ENCODE measurements at places on chromosomes 7 and 10.
A peak's percentile ranks its signal among the peaks of the same experiment; 100 is the strongest.

GRCh38 chr7:130951303-130951975 lies 217.4 kb upstream of the KLF14 start:
- peak; percentile 59 for DNase-seq

DNA sequence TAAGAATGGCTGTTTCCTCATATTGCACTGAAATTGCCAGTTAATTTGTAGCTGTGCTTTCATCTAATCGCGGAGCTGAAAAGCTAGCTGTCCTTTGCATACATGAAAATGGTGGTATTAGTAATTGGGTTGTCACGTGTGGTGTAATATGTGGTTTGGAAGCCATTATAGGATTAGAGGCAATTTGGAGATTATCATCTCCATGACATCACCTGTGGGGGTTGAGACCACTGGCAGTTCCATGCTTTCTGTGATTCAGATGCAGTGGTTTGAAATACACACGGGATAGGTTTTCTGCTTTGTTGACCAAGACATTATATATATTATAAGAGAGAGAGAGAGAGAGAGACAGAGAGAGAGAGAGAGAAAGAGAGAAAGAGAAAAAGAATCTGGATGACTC lies 180.8 kb downstream of the RAB11FIP2 start:
- DNase-seq: no peak

DNA sequence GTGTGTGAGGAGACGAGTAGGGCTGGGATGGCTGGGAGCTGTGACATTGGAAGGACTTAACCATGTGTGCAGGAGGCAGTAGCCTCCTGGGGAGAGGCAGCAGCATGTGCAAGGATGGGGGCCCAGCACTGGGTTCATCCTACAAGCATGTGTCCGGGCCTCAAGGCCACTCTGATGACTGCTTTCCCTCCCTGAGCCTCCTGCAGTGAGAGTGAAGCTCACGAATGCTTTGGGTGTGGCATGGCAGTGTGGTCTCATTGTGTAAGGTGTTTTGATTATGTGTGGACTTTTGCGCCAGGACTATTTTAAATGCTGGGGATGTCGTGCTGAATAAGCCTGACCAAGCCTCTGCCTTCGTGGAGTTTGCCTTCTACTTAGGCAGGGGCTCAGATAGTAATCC lies 122.0 kb upstream of the INSYN2A start:
- DNase-seq: no peak

GRCh38 chr7:49037346-49038210 lies 113.2 kb downstream of the CDC14C start:
- DNase-seq: no peak

DNA sequence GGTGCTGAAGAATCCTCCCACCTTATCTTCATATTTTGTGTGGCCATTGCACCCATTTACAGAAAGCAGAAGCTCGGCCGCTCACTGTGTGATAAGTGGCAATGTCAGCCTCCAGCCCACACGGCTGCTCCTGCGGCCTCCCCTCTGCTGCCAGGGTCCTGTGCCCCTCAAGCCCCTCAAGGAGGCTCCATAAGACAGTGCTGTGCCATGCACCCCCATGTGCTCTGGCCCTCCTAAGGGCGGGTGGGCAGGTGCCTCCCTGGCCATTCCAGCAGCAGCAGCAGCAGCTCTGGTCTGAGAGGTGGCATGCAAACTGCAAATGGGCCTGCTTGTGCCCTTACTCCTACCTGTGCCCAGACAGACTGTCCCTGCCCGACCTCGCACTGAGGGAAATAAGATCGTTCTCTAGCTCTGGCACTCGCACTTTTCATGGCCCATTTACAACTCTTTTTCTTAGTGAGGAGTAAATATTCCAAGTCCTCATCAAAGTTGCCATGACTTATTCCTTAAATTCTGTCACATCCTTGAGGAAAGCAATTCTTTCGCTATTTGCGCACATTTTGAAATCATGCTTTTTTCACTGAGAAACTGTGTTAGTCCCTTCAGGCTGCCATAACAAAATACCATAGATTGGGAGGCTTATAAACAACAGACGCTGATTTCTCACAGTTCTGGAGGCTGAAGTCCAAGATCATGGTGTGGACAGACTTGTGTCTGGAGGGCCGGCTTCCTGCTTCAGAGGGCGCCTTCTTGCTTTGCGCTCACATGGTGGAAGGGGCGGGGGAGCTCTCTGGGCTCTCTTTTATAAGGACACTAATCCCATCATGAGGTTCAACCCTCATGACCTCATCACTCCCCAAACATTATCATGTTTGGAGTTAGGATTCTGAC lies 187.8 kb downstream of the COBL start:
- no peak for DNase-seq

- no peak for DNase-seq
These were observed 178.8 kb upstream of the BMPER start for GRCh38 chr7:33726582-33726981.

DNA sequence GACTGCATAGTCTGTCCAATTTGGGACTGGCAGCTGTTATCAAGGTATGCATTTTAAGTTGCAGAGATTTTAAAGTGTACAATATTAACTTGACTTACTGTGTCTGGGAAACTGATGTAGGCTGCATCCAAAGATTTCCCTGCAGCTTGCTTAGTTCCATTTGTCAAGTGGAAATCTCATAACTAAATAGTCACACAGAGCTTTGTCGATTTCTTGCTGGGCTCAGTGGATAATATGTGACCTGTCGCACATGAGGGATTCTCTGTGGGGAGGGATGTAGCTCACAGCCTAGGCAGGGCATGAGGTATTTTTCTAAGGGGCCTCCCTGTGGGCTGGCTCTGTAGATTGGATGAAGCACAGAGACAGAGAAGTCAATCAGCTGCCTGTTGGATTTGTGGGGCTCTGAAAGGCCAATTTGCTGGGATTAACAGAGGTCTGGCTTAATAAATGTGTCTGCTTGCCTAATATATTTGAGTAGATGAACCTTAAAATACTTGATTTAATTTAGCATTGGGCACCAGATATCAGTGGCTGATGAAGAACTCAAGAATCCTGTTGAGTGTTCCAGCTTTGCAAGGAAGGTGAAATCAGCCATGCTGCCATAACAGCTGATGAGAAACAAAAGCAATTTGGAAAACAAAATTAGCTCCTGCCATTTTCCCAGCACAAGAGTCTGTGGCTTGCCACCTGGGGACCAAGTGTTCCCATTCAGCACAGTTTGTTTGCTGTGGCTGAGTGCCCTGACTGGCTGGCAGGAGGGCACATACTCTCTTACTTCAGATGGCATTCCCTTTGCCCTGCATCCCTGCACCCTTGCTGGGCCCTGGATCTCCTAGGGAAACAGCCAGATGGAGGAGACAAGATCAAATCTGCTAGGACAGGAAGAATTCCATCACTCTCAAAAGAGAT lies 598.5 kb downstream of the SORCS3 start:
- no peak for DNase-seq

- DNase-seq: no peak
These were observed 13.4 kb downstream of the ANKRD16 start for GRCh38 chr10:5876181-5876768.

DNA sequence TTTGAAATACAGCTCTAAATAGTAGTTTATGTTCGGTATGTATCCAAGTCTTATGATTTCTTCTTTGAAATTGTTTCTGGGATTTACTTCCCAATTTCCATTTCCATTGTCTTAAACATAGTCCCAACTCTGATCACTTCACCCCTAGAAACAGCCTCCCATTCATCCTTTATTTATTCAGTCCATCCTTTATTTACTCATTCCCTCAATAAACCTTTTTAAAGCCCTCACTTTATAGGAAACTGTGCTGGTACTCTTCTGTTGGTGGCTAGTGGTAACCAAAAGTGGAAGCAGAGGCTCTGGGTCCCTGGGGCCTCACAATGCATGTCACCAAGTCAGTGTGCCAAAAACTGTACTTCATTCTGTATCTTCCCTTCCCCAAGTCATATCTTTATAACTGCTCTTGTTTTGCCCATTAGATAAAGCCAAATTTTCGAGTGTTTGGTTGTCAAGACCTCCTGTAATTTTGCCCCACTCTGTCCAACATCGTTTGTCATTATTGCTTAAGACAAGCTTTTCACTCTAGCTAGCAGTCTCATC lies 3.9 kb upstream of the EPC1 start:
- no peak for DNase-seq

DNA sequence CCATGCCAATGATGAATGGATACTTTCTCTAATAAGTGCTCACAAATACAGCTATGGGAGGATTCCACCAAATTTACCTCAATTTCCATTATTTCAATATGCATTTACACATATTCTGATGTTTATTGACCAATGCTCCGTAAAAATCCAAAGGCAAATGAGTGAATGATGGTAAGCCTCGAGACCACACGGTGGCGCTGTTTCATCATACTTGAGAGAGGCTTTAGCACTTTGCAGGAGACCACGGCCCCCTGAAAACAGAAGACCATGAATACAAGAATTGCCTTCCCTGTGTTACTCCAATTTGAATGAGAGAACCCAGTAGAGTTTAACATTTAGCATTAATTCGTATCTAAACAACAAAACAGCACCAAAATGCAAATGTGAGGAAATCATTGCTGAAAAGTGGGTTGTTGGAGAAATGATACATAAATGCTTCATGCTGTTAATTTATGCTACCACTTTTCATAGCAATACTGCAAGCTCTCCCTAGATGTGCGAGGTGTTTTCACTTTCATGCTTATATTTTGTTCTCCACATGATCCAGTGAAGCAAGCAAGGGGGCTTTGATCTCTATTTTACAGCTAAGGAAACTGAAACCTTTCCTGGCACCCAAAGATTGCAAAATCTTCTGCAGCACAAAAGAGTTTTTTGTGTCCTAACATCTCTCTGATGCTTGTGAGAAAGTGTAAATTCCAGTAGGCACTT lies 35.4 kb downstream of the TRIL start:
- DNase-seq: peak; percentile 61

DNA sequence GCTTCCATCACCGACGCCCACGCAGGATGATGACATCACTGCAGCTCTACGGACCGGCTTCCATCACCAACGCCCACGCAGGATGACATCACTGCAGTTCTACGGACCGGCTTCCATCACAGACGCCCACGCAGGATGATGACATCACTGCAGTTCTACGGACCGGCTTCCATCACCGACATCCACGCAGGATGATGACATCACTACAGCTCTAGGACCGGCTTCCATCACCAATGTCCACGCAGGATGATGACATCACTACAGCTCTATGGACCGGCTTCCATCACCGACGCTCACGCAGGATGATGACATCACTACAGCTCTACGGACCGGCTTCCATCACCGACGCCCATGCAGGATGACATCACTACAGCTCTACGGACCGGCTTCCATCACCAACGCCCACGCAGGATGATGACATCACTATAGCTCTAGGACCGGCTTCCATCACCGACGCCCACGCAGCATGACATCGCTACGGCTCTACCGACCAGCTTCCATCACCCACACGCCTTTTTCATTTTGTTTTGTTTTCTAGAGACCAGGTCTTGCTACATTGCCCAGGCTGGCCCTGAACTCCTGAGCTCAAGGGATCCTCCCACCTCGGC lies 29.5 kb downstream of the GPER1 start:
- DNase-seq: no peak

GRCh38 chr10:36278176-36278575 lies 636.1 kb upstream of the FZD8 start:
- no peak for DNase-seq

GRCh38 chr10:119210633-119211032 lies 3.3 kb downstream of the GRK5 start:
- no peak for DNase-seq

- DNase-seq: no peak
These were observed 514.7 kb downstream of the GRID1 start for GRCh38 chr10:85851934-85852333.

GRCh38 chr10:101451261-101451660 lies 97.3 kb downstream of the BTRC start:
- no peak for DNase-seq

GRCh38 chr10:79057481-79058275 lies 11.1 kb upstream of the ZMIZ1 start:
- DNase-seq: no peak

DNA sequence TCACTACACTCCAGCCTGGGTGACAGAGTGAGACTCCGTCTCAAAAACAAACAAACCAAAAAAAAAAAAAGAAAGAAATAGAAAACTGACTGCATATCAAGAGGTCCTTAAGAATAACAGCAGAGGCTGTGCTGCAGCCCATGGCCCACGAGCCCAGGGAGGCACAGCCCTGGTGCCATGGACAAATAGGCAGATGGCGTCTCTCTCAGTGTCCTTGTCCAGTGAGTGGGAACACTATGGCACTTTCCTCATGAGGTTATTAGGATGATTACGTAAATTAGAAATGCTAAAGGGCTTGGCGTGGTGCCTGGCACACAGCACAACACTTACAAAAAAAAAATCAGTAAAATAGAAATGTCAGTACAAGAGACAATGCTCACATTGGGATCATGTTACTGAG lies 33.4 kb upstream of the PFKP start:
- DNase-seq: no peak

DNA sequence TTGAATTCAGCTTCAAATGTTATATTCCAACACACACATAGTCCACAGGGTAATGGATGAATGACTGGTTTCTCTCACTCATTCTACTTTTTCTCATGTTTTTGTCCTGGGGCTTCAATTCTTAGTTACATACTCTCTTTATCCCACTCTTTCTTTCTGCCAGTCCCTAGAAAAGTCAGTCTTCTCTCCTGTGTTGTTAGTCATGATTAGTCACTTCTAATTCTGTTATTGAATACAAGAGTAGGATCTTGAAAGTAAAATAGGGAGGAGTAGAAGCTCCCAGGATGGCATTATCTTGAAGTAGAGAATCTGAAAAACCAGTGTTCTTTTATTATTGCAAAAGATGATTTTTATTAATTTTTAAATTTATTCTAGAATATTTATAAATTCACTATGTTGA lies 45.5 kb upstream of the CALCR start:
- no peak for DNase-seq
